ENCODE measurements at places on chromosomes 3 and 15.
A peak's percentile ranks its signal among the peaks of the same experiment; 100 is the strongest.

DNA sequence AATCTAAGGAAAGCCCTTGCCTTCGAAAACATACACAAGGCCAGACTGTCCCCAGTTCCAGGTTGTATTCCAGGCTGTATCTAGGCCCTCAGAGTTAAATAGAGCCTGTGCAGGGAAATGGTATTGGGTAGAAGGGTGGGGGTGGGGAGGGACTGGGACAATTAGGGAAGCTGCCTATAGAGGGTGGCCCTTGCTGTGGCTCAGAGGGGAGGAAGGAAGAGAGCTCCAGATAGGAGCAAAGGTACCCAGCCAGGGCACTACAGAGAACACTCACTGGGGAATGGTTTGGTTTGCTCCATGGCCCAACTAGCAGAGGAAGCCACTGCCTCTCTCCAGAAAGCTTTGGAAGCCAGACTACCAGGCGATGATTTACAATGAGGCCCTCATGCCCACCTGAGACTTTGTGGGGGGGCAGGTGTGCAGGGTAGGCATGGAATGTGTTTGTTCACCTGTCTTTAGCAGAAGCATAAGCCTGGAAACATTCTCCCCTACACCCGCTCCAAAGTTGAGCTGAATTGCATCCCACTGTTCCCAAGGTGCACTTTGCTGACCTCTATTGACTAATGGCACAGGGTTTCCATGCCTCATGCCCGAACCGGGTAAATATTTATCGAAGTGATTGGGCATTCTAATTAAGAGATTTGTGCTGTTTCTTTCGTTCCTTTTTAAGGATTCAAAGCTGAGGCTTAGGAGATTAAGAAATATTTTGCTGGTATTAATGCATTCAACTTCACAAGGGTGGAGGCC, 6.3 kb upstream of the TLE3 start:
- no peak for DNase-seq

DNA sequence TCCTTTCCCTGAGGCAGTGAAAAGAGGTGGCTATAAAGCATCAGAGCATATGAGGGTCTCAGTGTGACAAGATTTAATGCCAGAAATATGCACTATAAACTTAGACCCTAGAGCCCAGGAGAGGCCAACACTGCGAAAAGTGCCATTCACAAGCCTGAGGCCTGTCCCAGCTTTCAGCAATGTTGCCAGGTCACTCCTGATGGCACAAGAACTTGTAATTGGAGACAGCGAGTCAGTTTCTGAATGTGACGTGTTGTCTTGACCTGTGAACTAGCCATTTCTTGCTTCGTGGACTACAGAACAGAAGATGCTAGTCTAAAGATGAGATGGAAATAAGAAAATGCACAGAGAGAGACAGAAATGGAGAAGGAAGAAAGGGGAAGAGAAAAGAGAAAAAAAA, 87.9 kb downstream of the WDR72 start:
- DNase-seq: no peak

DNA sequence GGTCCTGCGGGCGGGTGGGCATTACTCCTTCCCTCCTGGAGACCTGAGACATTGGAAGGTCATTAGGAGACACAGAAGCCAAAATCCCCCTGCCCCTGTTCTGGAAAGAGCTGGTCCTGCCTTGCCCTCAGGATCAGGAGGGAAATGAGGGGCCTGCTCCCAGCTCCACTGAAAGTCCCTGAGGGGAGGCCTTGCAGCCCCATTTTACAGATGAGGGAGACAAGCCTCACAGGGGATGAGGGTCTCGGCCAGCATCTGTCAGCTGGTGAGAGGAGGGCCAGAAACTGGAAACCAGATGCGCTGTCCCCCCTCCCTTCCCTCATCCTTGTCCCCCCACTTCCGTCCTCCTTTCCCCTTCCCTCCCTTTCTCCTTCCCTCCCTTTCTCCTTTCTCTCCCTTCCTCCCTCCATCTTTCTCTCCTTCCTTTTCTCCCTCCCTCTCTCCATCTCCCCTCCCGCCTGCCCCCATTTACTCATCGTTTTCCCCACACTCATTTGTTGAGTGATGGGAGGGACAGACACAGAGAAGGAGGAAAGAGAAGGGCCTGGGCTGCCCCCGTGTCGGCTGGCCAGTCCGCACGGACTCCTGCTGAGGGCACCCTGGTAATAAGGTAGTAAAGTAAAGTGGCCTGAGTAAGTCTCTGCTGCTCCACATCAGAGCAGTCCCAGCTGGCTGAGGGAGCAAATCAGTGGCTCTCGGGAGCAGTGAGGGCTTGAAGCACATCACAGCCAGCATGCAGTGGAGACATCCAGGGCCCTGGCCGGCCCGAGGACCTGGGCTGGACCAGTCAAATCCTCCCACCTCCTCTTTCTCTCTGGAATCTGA, 112.4 kb upstream of the ALDH1A3 start:
- DNase-seq: no peak

DNA sequence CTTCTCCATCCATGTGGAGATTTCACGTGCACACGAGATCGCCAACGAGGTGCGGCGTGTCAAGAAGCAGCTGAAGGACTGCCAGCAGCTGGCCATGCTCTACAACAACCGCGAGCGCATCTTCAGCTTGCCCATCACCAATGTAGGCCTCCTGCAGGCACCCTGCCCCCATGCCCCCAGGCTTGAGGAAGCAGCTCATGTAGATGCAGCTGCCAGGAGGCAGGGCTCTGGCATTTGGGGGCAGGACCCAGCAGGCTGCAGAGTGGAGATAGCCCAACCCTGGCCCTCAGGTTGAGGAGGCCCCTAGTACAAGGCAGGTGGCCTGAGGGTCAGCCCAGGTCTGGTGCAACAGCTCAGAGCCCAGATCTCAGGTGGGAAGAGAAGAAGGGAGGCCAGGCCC, 36.4 kb downstream of the DNAH1 start:
- DNase-seq: no peak

GRCh38 chr3:101151286-101151913, 158.2 kb upstream of the ABI3BP start:
- DNase-seq: no peak

DNA sequence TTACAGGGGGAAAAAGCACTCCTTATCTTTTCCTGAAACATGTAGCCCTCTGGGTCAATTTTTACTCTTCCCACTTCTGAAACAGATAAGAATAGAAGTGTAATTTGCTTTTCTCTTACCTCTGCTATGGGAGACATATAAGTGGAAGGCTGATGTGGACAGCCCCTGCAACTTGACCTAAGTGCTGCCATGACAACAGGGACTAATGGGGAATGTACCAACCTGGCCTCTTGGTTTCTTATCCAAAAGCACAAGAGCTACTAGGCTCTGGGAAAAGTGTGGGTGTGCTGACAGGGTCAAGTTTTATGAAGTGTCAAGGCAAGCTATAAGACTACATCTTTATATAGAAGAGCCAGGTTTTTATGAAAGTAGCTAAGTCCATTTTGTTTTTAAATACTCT, 1246.5 kb downstream of the OTOL1 start:
- no peak for DNase-seq

DNA sequence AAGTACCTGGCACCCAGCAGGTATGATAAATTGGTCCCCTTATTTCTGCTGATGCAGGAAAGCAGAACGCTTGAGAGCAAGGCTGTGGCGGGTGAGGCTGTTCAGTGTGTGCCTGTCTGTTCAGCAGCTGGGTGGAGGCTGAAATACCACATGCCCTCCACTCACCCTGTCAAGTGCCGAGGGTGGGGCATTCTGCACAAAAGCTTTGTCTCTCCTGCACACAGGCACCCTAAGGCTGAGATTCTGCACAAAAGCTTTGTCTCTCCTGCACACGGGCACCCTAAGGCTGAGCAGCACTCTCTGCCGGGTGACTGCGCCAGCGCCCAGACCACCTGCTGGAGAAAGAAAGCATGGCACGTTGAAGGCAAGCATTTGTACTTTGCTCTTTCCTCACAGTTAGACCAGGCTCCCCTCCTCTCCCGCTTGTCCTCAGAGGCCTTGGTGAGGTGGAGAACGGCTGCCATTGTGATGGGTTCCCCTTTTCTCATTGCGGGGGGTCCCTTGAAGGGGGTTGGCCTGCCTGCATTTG, 97.5 kb downstream of the BDH1 start:
- DNase-seq: no peak

- DNase-seq: no peak
These were observed 17.7 kb downstream of the RBP1 start for GRCh38 chr3:139521816-139522215.

- no peak for DNase-seq
These were observed 80.2 kb downstream of the ARNT2 start for GRCh38 chr15:80484333-80484864.

GRCh38 chr3:106006571-106006970, 137.8 kb upstream of the CBLB start:
- DNase-seq: no peak

DNA sequence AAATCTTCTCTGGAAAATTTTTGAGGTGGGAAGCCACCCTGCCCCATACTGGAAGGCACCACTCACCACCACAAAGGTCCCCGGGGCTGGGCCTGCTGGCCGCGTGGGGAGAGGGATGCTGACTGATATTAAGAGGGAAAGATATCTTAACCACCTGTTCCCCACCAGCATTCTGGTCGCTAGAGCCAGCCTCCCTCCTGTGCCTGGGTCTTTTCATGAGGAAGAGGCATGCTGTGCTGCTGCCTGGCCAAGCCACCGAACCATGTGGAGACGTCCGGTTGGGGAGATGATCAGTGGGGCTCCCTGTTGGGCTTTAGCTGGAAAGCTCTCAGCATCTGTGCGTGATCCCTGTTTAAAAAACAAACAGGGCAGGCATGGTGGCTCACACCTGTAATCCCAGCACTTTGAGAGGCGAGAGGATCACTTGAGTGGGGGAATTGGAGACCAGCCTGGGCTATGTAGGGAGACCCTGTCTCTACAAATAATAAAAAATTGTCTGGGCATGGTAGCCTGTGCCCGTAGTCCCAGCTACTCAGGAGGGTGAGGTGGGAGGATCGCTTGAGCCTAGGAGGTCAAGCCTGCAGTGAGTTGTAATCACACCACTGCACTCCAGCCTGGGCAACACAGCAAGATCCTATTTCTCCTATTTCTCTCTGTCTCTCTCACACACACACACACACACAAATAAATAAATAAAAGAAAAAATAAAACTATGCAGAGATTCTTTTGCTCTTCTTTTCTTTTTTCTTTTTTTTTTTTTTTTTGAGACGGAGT, 1.0 kb downstream of the KLHL18 start:
- DNase-seq: peak; percentile 33

GRCh38 chr3:109825971-109826810, 488.8 kb upstream of the DPPA4 start:
- DNase-seq: no peak

DNA sequence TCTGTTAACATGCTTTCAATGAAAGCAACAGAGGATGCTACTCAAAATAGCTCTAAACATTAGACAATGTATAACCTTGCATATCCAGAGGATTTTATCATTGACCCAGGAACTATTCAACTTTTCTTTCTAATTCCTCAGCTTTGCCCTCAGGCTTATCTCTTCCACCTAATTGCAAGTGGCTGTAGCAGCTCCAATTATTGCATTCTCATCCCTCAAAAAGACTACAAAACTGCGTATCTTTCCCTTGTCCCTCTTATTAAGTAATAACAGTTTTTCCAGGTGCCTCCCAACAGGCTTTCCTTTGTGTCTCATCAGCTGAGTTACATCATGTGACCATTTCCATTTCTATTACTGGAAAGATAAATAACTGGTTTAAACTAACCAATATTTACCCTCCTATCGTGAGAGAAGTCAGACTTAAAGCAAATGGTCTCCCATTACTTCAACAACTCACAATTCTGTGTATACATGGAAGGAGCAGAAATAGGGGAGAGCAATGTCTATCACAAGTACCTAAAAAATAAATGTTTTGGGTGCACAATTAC, 78.0 kb upstream of the MBNL1 start:
- no peak for DNase-seq

GRCh38 chr3:152203652-152204051, 65.1 kb upstream of the MBNL1 start:
- no peak for DNase-seq

DNA sequence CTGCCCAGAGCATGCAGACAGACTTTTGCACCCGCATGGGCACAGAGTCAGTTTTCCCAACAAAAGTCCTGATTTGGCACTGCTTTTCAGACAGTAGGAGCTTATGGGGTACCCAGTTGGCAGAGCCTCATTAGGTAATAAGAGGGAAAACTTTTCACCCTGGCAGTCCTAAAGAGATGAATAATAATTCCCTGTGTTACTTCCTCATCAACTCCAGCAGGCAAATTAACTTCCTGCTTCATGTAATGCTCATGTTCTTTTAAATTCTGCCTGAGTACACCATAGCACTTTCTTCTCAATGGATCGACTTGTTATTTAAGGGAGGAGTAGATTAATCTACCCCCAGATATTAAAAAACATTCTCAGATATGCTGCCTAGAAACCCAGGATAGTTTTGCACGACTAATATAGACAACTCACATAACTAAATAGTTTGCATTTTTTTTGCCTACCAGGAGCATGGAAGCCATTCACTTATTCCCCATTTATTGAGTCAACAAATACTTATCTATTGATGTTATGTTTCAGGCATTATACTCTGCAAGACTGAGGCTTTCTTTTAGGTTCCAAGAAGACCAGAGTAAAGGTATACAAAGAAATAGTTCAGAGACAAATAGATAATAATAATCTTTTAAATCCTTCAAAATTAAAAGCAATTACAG, 214.5 kb downstream of the KCNMB2 start:
- DNase-seq: no peak

DNA sequence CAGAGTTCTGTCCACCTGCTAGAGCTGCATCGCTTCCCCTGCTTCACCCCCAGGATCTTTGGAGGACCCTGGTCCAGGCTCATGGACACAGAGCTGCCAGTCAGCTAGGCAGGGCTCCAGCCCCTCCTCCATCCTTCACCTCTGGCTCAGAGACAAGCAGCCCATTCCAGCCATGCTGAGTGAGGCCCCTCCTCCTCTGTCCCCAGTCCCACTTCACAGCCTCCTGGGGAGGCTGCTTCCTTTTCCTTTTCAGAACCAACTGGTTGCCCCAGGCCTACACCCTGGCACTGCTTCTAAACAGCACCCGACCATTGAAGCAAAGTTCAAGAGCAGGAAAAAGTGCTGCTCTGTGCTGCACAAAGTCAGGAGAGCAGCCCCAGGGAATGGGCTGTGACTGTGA, 22.2 kb downstream of the IQSEC1 start:
- no peak for DNase-seq

DNA sequence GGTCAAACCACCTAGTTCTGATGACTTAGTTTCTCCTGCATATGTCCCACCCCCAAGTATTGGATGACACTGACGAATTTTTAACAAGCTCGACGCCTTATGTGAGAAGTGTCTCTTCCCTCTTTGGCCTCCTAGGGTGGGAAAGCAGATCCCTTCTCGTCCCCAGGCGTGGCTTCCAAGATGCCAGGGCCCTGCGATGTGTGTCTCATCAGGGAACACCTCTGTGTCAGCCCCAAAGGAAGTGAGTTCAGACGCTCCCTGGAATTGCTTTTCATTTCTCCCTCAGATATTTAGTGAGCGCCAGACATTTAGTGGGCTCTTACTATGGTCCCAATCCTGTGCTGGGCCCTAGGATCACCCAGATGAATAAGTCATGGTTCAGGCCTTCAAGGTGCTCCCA, 212.7 kb upstream of the NR2E3 start:
- no peak for DNase-seq

Measured in stimulated activated CD4-positive, alpha-beta T cell treated with anti-CD3 and anti-CD28 coated beads, Interleukin-1b, Interleukin-23, amount 100 ng/mL, for 24 hours (primary cell).